ENCODE measurements at places on chromosomes 4 and X.

DNA sequence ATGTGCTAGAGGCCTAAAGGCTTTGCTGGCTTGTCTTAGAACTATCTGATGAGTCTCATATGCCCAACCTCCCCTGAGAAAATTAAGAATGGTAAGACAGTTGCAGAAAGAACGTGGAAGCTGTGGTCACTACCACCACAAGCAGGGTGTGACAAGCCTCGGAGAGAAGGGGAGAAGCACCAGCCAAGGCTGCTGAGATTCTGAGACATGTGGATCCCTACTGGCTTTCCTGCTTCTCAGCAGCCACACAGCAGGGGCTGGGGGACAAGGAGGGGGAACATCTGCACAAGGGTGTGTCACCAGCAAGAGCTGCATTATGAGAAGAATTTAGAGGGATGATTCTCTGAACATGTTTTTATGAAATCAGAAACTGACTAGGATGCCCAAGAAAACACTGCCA lies 19.4 kb downstream of the TAPT1 start:
- DNase-seq, result no peak

- DNase-seq, result no peak
Observed at GRCh38 chr4:110138551-110138950, 59.9 kb downstream of the ELOVL6 start.

DNA sequence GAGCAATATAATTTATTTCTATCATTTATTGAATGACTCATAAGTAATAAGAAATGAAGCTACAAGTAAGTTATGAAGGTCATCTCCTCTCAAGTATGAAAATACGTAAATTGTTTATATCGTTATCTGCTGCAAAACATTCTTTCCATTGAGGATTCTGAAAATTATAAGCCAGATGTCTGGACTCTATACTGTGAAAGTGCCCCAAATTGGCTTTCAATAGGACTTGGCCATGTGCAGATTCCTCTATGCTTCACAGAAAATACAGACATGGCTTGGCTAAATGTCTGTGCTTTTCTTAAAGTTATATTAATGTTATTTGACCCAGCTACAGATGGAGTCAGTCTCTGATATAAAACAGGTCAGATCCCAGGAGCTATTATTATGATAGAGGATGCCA lies 2109.9 kb upstream of the AGA start:
- DNase-seq, result no peak

GRCh38 chr4:120841580-120841979 lies 80.9 kb downstream of the PRDM5 start:
- no peak for DNase-seq

DNA sequence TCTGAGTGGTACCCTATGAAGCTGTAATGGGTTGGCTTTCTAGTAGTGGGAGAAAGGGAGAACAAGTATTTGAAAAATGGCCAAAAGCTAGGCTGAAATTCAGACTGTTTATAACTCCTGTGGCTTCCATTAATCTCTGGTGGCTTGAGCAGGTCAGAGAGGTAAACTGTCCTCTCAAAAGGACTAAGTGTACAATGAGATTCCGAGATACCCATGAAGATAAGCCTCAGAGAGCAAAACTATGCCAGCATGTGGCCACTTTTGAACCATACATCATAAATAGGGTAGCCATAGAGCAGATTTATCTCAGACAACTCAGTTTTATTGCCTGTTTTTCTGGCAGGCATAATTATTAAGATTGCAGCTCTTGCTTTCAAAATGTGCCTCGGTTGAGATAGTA lies 89.2 kb downstream of the CHRDL1 start:
- no peak for DNase-seq

All from NCI-H345 (cell line).